ENCODE measurements at places on chromosomes 4 and X. TPM values are rescaled to one million over a fixed set of nuclear protein-coding genes. Genes with fewer than 3 reads are reported as not detected.

The COPS4 gene
- total RNA-seq: 106 TPM

The PTCHD1 gene
- total RNA-seq: not detected

The PCDH7 gene
- 9.0 TPM for total RNA-seq

The UCP1 gene
- total RNA-seq: not detected

The TRMT2B gene
- total RNA-seq: 10.3 TPM

The CT55 gene
- total RNA-seq: not detected

The FAM149A gene
- total RNA-seq: 9.4 TPM

The ATP2B3 gene
- not detected for total RNA-seq

The MSX1 gene
- 1.3 TPM for total RNA-seq

The LIMCH1 gene
- 2.8 TPM for total RNA-seq

The PPEF2 gene
- not detected for total RNA-seq

The ARMCX4 gene
- total RNA-seq: 3.6 TPM

The ADH7 gene
- total RNA-seq: not detected

The CCDC149 gene
- 11.0 TPM for total RNA-seq

The RFC1 gene
- 52.4 TPM for total RNA-seq

The EIF1AX gene
- 21.8 TPM for total RNA-seq

The FOXO4 gene
- total RNA-seq: 6.9 TPM

The PRDM8 gene
- total RNA-seq: 8.8 TPM
